Neuronal stem cell (in vitro differentiated cells): ENCODE measurements at places on chromosomes 4 and X.
A peak's percentile ranks its signal among the peaks of the same experiment; 100 is the strongest.

- DNase-seq, result no peak
These were observed 291.4 kb downstream of the PABPC4L start for GRCh38 chr4:133910165-133910564.

GRCh38 chr4:104870495-104871233 lies 276.0 kb upstream of the TET2 start:
- no peak for DNase-seq

- no peak for DNase-seq
These were observed 132.6 kb downstream of the PACRGL start for GRCh38 chr4:20832826-20833225.

DNA sequence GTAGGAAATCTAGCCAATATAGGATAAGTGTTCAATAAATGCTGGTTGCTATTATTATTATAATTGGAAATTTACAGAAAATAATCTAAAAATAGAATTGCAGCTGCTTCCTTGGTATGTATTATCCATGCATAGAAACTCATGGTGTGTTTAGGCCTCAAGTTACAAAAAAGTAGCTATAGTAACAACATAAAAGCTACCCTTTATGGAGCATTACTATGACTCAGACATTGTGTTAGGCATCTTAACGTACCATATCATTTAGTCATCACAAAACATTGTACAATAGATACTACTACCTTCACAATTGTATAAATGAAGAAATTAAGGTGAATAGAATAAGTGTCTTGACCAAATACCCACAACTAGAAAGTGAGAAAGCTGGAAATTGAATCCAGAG lies 126.9 kb upstream of the NRK start:
- DNase-seq, result no peak

DNA sequence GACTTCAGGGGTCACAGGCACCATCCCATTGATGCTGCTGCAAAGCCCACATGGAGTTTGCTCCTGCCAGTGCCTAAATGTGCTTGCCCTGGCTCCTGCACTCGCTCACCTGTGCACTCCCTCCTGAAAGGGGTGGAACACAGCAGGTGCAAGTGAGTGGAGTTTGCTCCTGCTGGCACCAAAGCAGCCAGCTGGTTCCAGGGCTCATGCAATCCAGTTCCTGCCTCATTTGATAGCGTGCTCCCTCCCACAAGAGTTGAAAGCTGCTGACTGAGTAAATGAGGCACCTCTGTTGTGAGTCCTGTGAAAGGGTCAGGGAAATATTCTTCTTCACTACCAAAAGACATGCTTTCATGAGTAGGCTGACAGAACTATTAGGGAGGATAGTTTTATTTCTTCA lies 30.5 kb downstream of the CXCL8 start:
- no peak for DNase-seq

DNA sequence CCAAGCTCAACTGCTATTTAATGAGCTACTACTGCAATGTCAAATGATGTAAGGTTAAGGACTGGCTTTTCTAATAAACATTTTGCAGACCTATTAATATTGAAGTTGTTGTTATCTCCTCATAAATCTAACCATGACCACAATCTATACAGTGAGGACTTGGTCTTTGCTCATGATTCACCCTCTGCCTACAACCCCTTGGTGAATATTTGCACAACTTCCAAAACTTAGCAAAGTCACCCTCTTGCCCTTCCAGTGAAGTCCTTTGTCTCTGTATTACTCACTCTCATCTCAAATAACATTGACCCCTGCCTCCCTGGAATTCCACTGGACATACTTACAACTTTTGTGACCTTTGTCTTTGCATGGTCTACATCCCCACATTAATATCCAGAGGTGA lies 204.5 kb downstream of the KCNIP4 start:
- no peak for DNase-seq

GRCh38 chr4:125313497-125313896 lies 1.3 kb upstream of the FAT4 start:
- DNase-seq, result peak; percentile 89

DNA sequence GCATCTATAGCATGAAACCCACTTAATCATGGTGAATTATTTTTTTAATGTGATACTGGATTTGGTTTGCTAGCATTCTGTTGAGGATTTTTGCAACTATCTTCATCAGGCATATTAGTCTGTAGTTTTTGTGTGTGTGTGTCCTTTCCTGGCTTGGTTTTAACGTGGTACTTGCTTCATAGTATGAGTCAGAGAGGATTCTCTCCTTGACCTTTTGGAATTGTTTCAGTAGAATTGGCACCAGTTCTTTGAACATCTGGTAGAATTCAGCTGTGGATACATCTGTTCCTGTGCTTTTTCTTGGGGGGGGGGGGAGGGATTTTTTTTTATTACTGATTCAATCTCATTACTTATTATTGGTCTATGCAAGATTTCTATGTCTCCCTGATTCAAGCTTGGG lies 232.0 kb upstream of the KLF8 start:
- DNase-seq, result no peak
